ENCODE measurements at places on chromosomes 6 and 20.

GRCh38 chr6:157335829-157336228 is 12.5 kb upstream of the TMEM242 start:
- DNase-seq: no peak

- DNase-seq: no peak
These were observed 12.5 kb downstream of the ROMO1 start for GRCh38 chr20:35711588-35712209.

GRCh38 chr6:67792996-67793395 is 842.1 kb upstream of the ADGRB3 start:
- no peak for DNase-seq

DNA sequence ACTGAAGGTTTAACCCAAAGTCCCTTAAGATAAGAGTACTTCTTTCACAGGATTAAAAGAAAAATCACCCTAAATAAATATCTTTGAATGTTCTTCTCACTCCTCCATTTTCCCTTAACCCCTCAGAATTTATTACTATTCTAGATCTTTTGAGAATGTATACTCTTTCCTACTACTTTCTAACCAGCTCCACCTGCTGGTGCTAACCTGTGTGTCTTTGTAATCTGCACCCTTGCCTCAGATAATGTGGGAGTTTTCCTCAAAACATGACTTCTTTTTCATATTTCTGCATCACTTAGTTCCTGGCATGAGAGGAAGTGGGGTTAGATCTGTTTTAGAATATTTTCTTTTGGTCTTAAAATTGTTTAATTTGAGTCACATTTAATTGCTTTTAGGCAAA is 394.2 kb downstream of the BMP2 start:
- no peak for DNase-seq

- no peak for DNase-seq
These were observed 31.9 kb upstream of the FABP7 start for GRCh38 chr6:122747573-122747972.

GRCh38 chr20:24095756-24096155 is 107.2 kb upstream of the GGTLC1 start:
- no peak for DNase-seq

DNA sequence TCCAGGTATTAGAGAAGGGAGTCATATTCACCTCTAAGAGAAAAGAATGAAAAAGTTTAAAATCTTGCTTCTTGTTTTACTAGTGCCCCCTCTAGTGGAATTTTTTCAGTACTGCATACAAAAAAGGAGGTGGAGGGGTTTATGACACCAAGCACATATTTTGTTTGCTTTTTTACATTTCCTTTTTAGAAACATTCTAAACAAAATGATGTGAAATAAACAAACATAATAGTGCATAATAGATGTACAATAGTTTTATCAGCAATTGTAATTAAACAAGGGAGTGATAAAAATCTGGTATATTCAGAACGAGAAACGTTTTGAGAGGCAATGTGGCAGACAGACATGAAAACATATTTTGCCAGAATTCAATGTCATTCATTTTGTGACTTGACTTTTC is 111.0 kb upstream of the TFAP2D start:
- no peak for DNase-seq

- no peak for DNase-seq
These were observed 329 bp upstream of the ZKSCAN3 start for GRCh38 chr6:28349344-28349891.

DNA sequence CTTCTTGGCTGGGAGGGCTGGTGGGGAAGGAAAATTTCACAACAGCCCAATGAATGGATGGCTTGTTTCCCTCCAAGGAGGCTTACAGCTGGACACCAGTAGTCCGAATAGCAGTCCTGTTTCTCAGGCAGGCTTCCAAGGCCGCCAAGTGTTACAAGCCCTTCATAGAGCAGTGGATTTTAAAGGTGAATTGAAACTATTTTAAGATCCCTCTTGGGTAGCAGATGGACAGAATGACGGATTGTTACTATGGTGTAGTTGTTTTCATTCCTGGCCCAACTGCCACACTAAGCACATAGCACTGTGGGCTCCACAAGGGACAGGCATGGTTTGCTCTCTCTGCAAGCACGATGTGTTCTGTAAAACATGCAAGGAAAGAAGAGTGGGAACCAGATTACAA is 203.3 kb upstream of the TAB2 start:
- no peak for DNase-seq

DNA sequence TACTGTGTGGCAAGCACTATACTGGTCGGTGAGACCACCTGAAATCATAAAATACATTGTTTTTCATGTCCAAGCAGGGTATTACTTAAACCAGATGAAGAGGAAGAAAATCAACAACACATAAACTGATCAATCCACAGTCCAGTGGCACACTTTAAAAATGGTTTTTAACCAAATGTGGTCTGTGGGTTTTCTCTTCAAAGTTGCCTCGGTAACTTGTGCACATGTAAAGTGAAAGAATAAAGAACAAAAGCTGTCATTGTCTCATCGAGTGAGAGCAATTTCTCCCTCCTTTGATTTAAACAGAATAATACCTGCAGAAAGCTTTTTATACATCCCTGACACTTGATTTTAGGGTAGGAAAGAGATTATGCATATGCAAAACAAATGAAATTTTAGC is 3.7 kb downstream of the FLRT3 start:
- no peak for DNase-seq

- DNase-seq: no peak
These were observed 6.6 kb downstream of the APOBEC2 start for GRCh38 chr6:41059556-41059955.

DNA sequence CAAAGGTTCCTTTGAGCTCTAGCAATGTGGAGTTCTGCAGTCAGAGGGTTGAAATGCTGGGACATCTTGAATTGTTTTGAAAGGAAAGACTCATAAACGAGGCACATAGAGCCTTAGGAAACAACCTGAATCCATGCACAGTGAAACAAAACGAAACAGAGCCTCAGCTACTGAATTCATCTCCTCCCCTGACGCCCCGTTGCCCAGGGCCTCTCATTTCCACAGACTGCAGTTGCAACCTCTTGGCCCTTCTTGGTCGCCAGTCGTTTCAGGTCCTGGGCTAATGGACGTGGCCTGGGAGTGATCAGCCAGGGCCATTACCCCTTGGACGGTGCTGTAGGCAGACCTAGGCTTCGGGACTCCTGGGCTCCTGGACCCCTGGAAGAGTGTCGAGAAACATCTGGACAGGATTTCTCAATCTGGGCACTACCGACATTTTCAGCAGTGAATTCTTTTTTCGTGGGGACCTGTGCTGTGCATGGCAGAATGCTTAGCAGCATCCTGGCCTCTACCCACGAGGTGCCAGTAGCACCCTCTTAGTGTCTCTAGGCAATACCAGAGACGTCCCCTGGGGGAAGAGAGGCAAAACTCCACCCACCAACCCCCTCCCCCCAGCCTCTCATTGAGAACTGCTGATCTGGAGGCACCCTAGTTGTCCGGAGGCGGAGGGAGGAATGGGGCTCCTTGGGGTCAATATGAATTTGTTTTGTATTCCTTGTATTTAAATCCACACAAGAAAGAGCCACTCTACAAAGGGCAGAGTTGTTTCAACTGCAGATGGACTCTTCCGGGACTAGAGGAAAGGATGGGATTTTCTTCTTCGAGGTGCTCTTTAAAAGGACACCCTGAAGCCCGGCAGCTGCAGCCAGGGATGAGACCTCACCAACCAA is 50.2 kb downstream of the TMEM242 start:
- DNase-seq: no peak

DNA sequence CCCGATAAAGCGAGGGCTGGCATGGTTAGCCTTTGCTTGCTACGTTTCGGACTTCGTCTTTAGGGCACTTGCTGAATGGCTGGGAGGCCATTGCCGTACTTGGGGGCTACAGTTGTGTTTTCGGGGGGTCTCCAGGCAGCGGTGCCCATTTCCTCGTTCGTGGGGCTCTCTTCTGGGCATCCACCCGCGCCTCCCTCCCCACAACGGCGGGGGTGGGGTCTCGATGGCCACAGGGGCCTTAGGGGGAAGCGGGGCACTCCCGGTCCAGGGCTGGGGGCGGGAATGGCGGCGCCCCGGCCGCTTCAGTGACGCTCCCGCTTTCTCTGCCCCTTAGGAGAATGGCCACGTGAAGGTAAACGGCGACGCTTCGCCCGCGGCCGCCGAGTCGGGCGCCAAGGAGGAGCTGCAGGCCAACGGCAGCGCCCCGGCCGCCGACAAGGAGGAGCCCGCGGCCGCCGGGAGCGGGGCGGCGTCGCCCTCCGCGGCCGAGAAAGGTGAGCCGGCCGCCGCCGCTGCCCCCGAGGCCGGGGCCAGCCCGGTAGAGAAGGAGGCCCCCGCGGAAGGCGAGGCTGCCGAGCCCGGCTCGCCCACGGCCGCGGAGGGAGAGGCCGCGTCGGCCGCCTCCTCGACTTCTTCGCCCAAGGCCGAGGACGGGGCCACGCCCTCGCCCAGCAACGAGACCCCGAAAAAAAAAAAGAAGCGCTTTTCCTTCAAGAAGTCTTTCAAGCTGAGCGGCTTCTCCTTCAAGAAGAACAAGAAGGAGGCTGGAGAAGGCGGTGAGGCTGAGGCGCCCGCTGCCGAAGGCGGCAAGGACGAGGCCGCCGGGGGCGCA is 2.4 kb downstream of the MARCKS start:
- DNase-seq: no peak

DNA sequence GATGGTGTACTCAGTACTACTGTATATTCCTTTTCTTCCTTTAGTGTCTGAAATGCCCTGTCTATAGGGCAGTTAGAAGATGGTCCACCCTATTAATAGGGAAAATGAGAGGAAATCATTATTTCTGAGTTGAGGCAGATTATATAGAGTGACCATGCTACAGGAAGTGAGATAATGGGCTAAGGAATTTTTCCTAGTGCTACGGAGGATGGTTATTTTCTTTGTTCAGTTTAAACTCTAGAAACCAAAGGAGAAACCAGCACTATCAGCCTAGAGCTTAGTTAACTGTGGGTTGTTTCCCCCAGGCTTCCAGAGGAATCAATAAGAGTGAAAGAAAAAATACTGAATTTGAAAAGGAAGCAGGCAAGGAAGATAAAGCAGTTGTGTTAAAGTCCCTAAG is 474 bp downstream of the TSBP1 start:
- DNase-seq: no peak

DNA sequence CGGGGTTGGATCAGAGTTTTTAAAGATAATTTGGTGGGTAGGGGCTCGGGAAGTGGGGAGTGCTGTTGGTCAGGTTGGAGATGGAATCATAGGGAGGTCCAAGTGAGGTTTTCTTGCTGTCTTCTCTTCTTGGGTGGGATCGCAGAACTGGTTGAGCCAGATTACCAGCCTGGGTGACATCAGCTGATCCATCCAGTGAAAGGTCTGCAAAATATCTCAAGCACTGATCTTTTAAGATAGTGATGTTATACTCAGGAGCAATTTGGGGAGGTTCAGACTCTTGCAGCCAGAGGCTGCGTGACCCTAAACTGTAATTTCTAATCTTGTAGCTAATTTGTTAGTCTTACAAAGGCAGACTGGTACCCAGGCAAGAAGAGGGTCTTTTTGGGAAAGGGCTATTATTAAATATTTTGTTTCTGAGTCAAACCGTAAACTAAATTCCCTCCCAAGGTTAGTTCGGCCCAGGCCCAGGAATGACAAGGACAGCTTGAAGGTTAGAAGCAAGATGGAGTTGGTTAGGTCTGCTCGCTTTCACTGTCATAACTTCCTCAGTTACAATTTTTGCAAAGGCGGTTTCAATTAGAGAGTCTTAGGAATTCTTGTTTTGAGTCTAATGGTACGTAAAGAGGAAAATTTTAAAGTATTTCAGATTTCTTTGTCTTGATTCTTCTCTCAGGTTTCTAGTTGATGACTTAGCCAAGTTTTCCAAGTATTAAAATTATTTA is 53.1 kb downstream of the SCAF8 start:
- DNase-seq: no peak

GRCh38 chr6:26576929-26577719 is 19.6 kb upstream of the ABT1 start:
- DNase-seq: no peak

DNA sequence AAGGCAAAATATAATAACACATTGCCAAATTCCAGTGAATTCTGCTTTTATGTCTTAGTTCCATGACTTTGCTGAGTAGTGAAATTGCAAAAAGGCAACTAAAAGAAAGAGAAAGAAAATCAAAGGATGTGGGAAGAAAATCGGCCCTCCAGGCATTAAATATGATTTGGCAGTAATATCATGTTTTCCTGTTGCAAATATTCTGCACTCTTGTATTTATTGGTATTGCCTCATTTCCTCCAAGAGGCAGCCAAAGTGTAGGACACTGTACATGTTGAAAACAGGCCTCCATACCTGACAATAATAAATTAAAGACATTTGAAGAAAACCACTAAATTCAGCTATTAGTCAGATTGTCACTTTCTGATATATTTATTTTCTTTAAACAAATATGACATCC is 460.0 kb upstream of the NOX3 start:
- no peak for DNase-seq

GRCh38 chr20:57582432-57583288 is 21.8 kb downstream of the PCK1 start:
- no peak for DNase-seq

DNA sequence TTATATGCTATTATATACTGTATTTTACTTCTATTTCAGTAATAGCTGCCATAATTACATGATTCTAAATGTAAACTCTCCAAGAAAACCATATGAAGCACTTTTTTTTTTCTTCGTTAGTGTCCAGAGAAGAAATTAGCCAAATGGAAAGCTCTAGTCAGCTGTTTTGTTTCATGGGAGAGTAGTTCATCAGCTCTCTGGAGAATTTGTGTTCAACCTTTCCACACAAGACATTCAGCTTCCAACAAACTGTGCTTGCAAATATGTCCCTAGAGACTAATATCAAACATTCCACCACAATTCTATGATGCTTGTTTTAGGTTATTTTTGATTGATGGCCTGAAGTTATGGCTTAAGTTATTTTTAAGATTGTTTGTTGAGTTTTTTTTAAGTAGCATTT is 19.5 kb downstream of the FHL5 start:
- no peak for DNase-seq

DNA sequence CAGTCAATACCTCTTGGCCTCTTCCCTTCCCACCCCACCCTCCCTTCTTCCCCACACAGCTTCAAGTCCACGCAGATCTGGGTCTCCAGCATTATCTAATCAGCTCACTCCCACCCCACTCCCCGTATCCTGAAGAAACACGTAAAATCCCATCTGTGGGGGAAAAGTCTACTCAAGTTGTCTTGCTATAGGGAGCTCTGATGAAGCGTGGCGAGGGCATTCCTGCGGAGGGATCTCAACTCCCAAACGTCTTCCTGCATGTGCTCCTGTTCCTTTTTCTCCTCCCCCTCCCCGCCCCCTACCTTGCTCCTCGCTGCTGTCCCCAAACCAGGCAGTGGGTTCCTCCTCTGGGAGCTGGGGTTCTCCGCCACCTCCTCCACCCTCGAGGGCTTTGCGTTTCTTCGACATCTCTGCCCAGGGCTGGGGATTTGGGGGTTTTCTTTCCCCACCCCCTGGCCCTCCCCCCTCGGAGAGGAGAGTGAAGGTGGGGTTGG is 181.8 kb downstream of the TBXT start:
- no peak for DNase-seq

- no peak for DNase-seq
These were observed 258.9 kb downstream of the CD109 start for GRCh38 chr6:73954881-73955280.
